ENCODE measurements at places on chromosomes 5 and 9. TPM values are rescaled to one million over a fixed set of nuclear protein-coding genes. Genes with fewer than 3 reads are reported as not detected.

C1QTNF3 gene
- 2.1 TPM for total RNA-seq

FAM221B gene
- total RNA-seq = not detected

ADGRV1 gene
- total RNA-seq = 74.5 TPM

MSH3 gene
- total RNA-seq = 17.6 TPM

GRM6 gene
- 0.05 TPM for total RNA-seq

ALDH7A1 gene
- total RNA-seq = 178 TPM

TMOD1 gene
- 1.0 TPM for total RNA-seq

PITX1 gene
- total RNA-seq = 0.07 TPM

IL9 gene
- not detected for total RNA-seq

SPATA31D4 gene
- total RNA-seq = not detected

CTXN3 gene
- not detected for total RNA-seq

SFXN1 gene
- 96.1 TPM for total RNA-seq

FBP2 gene
- not detected for total RNA-seq

TMC1 gene
- 0.31 TPM for total RNA-seq

FAM78A gene
- 3.4 TPM for total RNA-seq

SHISAL2B gene
- total RNA-seq = 11.1 TPM

TEK gene
- total RNA-seq = 2.5 TPM

RASGRF2 gene
- 17.6 TPM for total RNA-seq

GRIA1 gene
- 0.76 TPM for total RNA-seq

GMCL2 gene
- not detected for total RNA-seq

ADAMTS2 gene
- 9.0 TPM for total RNA-seq

BHMT gene
- total RNA-seq = 1.1 TPM

EPB41L4B gene
- 21.7 TPM for total RNA-seq

C9orf50 gene
- total RNA-seq = 0.11 TPM

TTC23L gene
- 1.6 TPM for total RNA-seq

SEMA4D gene
- 60.5 TPM for total RNA-seq

ZNF366 gene
- total RNA-seq = not detected

PDCD1LG2 gene
- total RNA-seq = not detected

PCDHGA5 gene
- 2.5 TPM for total RNA-seq

GARIN3 gene
- total RNA-seq = not detected

NMUR2 gene
- total RNA-seq = 0.16 TPM
